ENCODE measurements at places on chromosomes 7 and 10.

- DNase-seq, result no peak
These were observed 56.9 kb downstream of the NEUROG3 start for GRCh38 chr10:69516316-69516715.

DNA sequence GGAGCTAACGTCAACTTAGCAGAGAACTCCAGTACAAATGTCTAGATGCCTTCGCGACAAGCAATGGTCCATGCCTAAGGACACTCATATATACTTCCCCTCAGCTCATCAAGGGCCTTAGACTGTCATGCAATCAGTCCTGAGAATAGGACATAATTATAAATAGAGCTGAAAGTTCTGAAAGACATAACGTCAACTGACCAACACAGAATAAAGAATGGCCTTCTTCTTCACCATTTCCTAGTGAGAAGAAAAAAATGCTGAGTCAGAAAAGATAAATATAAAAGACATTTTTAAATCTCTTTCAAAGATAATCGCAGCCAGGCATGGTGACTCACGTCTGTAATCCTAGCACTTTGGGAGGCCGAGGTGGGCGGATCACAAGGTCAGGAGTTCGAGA lies 83.2 kb downstream of the ARMH3 start:
- DNase-seq, result no peak

DNA sequence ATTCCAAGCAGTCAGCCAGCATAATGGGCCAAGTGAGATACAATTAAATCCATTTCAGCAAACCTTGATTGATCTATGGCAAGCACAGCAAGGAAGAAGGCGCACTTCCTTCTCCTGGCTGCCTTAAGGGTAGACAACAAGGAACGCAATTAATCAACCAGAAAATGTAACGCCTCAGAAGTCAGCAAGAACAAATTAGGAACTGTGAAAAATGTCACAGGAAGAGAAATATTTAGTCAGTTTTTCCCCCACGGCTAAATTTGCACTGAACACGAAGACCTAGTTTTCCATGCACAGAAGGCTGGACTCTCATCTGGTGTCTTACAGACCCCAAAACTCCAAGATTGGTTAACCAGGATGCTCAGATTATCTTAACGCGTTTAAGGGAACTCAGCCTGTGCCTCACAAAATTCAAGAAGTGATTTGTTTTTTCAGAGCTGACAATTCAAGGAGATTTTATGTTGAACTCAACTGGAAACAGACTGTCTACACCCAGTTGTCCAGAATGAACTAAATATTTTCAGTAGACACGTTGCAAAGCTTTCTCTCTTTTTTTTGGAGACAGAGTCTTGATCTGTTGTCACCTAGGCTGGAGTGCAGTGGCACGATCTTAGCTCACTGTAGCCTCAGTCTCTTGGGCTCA lies 14.2 kb downstream of the SNX8 start:
- DNase-seq, result no peak

- DNase-seq, result no peak
These were observed 11.3 kb upstream of the PTTG1IP2 start for GRCh38 chr7:90458104-90458503.
